Common myeloid progenitor, CD34-positive (primary cell): ENCODE measurements at places on chromosomes 1 and 21.

DNA sequence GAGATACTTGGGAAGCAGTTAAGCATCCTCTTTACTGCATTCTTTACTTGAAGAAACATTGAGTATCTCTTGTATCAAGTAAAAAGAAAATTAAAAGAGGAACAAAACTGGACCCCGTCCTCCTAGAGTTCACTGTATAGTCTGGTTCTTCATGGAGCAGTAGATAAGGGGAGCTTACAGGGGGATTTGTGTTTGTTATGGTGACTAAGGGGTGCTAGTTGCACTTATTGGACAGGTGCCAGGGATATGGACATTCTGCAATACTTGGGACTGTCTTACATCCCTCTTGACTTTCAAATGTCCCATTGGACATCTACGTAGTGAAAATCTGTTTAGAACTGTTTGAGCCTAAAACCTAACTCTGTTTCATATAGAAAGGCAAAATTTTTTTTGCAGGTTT is 67.2 kb downstream of the ALG14 start:
- no peak for DNase-seq

- DNase-seq = no peak
Observed at GRCh38 chr1:247287460-247287859, 31.6 kb downstream of the VN1R5 start.

DNA sequence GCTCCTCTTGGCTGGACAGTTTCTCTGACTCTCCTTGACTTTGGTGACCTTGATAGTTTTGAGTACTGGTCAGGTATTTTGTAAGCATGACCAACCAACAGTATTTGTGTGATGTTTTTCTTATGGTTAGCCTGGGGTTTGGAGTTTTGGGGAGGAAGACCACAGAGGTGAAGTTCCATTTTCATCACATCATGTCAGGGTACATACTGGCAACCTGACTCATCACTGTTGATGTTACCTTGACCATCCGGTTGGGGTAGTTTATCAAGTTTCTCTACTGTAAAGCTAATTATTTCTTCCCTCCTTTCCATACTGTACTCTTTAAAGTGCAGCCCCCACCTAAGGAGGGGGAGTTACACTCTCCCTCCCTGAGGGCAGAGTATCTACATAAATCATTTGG is 13.4 kb downstream of the OSCP1 start:
- no peak for DNase-seq

DNA sequence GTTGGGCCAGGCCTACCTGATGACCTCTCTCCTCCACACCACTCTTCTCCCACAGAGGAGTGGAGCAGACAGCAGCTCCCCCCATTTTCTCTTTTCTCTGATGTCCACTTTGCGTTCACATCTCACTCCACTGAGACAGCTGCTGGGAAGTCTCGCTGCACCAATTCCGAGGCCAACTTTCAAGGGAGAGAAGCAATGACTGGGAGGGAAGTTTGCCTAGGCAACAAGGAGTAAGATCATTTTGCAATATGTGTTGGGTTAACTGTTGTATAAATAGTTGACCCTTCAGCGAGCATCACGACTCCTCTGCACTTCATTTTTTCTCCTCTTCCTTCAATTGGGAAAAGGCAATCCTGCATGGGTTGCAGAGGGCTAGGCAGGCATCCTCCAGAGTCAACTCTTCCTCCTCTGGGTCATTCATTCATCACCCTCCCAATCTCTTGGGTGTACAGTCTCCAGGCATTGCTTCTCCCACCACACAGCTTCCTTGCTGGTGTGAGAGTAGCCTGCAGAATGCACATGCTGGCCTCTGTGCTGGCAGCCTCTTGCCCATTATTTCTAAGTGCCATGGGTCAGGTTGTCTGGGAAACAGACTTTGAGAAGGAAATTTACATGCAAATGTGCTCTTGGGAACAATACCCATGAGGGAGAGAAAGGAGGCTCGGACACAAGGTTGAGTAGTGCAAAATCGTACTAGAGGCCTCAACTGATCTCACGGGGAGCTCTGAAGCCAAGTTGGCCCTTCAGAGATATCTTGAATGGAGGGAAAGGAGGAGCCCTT is 75.8 kb upstream of the BCAR3 start:
- no peak for DNase-seq

DNA sequence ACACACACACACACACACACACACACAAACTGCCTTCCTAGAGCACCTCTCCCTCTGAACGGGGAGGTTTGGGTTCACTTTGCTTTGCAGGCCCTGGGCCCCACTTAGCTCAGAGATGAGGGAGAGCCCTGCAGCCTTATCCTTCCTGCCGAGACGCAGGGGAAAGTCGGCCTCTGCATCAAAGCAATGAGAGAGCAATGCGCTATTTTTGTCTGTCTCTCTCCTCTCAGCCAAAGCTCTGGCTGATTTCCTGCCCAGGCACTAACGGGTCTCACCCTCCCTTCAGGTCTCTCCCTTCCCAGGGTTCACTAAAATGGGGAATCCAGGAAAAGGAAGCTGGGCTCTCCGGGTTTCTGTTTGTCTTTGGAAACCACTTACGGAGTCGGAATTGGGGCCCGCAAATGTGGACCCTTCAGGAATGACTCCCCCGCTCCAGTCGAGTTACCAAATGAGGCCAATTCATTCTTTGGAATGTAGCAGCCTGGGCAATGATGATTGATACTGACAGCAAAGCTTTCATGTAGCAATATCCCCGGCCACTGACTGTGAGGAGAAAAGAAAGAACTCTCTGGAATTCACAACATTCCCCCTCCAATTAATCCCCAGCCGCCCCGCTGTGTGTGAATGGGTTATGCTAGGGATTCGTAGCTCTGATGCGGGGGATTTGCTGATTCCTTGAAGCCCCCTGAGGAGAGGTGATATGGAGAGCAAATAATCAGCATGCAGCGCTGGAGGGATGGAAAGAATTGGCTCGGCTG is 61.5 kb upstream of the WLS start:
- DNase-seq = no peak

DNA sequence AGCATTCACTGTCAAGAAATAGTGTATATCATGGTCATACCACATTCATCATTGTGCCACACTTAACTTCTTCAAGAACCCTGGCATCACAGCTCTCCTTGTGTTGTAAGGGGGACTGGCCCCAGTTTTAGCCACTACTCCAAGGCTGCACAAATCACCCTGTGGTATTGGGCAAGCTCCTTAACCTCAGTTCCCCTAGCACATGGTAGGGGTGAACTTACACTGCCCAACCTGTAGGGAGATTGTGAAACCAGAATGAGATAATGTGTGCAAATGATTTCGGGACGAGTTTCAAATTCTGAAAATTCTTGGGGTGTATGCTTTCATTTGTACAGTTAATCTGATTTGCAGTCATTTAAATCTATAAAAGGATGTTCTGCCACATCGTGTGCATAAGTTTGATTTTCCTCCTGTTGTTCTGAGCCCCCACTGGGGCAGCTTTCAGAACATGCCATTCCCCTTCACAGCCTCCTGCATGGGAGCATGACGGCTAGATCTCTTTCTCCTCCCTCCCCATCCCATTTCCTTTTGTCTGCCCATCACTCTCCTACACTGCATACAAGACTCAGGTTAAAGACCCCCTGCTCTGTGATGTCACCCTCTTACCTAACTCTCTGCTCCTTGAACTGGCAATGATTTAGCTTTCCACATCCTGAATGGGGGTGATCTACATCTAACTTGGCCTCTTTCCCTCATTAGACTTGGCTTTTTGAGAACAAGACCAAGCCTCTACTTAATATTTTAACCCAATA is 290.3 kb downstream of the CHRM3 start:
- no peak for DNase-seq

DNA sequence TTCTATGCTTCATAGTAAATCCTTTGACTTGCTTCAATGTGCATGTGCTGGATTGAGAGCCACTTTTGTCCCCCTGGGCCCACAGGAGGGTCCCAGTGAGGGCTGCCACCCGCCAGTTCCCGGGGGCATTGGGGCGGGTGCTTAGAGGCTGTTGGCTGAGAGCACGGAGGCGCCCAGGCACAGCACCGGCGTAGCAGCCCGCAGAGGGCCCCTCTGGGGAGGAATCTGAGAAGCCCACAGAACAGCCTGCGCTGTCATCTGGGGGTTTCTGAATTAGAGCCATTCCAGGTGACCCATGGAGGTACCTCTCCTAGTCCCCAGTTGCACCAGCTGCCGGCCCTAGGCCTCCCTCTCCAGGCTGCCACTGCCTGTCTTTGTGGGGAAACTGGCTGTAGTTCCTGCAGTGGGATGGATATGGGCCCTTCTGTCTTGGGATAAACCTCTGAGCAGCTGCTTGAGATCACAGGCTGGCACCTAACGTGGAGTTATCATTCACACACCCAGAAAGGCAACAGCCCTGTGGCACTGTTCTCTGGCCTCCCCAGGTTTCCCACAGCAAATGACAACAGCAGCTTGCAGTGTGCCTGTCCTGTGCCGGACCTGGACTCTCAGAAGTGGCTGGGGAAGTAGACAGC is 39.5 kb downstream of the TMEM51 start:
- DNase-seq = no peak
